ENCODE measurements at places on chromosomes 2 and 18. TPM values are rescaled to one million over a fixed set of nuclear protein-coding genes. Genes with fewer than 3 reads are reported as not detected.

The DQX1 gene
- total RNA-seq: not detected

The RBMS1 gene
- 116 TPM for total RNA-seq

The ATP8B1 gene
- total RNA-seq: 48.8 TPM

The PRKAG3 gene
- total RNA-seq: not detected

The GAL3ST2 gene
- 0.17 TPM for total RNA-seq

The IHH gene
- total RNA-seq: not detected

All from renal cortical epithelial cell (primary cell).